ENCODE measurements at places on chromosomes 5 and 9.

- no peak for DNase-seq
These were observed 559.2 kb downstream of the PSAT1 start for GRCh38 chr9:78856144-78856543.

DNA sequence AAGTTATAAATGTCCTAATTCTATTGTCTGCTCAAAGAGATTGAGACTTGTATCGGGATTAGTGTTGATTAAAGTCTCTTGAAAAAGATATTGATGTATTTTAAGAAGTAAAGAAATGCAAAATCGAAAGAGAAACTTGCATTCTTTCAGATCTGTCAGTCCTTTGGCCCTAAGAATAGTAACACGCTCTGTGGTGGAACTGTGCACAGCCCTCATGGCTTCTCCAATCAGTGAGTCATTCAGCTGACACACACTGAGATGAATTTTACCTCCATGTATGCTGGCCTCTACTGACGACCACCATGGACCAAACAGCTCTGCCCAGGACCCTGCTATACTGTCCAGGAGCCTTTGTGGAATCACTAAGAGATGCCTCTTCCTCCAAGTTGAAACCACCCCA is 232.4 kb downstream of the ESM1 start:
- DNase-seq: no peak

DNA sequence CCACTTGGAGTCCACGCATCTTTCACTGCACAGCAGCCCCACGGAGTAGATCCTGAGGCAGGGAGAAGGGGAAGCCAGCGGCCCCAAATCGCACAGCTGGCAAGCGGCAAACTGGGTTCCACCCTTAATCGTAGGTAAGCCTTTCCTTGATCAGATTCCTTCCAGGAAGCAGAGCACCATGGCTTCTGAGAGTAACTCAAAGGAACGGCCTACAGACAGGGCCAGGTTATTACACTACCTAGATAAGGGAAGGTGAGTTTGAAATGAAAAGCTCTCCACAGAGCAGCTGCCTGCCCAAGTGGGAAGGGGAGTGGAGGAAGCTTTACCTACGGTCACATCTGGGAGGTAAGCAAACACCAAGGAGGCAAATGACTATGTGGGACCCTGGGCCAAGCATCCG is 7.9 kb downstream of the DAP start:
- no peak for DNase-seq

GRCh38 chr5:172403817-172404216 is 50.5 kb downstream of the SH3PXD2B start:
- no peak for DNase-seq

DNA sequence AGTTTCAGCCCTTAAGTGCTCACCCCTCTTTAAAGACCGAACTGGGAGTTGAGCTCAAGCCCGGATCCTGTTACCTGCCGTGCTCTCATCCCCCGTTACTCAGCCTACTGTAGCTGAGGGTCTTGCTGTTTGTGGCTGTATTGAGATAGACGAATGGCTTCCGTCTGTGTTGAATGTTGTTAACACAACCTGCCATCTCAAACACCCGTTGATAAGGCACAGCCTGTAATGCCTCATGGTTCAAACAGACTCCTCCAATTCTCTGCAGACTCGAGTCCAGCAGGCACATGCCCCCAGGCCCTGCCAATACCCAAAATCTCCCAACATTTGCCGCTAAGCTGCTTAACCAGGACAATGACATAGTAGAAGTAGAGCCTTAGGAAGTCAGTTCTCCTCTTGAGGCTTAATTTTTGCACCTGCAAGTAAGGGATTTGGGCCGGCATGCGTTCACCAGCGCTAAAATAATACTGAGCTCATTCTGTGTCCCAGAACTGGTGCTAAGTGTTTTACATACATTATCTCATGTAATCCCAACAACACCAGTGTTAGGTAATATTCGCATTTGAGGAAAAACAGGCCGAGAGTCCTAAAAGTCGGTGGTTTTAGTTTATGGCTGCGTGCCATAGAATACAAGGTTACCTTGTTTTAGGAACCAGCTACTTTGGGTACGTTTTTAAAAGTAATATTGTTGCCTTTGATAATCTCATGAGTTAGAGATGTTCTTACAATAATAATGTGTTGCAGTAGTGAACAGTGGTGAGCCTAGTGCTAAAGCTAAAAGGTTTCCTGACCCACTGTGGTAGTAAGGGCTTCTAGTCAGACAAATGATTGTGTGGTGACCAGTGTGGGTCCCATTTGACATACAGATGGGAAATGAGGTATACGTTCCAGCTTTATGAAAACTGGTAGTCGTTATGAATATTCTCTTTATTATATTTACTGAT is 1.5 kb upstream of the RFX3 start:
- peak; percentile 25 for DNase-seq

DNA sequence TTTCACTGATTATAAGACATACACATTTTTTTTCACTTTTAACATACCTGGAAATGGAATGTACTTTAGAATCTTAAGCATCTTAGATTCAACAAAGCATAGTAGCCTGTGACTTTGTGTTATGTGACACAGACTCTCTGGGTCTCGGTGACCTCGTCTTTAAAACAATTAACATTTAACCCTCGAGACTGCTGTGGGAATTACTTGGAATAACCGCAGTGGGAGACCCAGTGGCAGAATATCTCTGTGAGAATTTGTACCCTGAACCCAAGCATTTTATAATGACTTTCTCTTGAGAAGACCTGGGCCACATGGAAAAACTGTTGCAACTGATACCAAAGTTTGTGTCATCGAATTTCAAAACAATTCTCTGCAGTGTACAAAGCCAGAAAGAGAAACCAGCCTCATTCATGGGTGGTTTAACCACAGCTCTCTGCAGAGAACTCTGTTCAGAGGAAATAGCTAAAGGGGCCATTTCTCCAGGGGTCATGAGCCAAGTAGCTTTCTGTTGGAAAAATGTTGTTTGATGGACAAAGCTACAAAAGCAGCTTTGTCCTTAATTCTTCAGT is 10.0 kb upstream of the RETREG1 start:
- DNase-seq: no peak

- DNase-seq: no peak
These were observed 143.7 kb upstream of the IRX2 start for GRCh38 chr5:2895196-2895595.

DNA sequence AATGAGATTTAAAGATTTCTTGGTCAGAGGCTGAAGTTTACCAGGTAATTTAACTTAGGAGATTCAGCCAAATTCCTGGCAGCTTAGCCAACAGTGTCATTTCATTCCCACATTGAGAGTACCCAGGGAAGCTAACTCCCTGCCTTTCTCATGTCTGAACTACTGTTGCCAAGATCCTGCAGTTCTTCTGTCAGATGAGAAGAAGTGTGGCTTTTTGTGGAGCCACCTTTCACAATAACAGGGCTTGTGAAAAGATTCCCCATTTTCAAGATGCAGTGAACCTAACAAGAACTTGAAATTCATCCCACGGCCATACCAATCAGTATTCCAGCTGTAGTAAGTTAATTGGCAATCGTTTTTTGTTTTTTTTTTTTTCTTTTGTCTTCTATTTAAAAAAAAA is 176.4 kb downstream of the XRCC4 start:
- DNase-seq: no peak

- no peak for DNase-seq
These were observed 92.6 kb downstream of the GLIS3 start for GRCh38 chr9:4207123-4207875.

DNA sequence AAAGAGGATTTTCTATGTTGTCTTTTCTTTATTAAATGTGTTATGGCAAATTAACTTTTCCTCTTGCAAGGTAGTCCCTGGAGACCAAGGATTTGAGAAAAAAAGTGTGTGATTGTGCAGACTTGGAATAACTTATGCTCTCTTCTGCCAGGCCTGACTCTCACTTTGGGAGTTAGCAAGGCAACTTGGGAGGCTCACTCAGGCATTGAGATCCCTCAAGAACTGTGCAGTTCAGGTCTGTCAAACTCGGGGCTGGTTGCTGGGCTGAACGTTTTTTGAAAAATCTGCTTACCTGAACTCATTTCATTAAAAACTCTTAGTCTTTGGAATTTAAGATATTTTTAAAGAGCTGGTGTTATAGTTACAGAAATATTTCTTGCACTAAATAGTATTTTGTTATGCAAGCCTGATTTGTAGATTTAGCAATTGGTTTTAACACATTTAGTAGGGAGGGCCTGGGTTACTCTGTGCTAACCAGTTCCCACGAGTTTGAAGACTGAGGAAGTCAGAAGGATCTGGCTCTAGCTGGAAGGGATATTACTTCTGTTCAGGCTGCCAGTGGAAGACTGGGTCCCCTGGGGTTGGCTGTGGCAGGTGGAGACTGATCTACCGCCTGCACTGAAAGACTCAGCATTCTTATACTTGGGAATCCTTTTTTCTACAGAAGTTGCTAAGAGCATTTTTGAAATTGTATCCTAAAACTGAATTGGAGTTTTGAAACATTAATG is 150.4 kb upstream of the PCSK5 start:
- DNase-seq: no peak

DNA sequence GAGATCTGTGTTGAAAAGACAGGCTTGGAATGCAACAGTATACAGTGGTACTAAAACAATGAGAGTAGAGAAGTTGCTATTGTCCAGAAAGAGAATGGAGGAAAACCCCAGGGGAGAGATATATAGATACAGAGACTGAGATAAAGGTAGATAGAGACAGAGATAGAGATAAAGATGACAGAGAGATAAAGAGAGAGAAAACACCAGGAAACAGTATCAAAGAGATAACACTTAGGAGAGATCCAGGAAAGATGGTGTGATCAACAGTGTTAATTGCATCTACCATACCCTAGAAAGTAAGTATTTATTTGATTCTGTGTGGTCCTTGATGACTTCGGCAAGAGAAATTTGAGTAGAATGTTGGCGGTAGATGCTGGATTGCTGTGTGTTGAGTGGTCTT is 461.8 kb upstream of the RIOK2 start:
- DNase-seq: no peak

- DNase-seq: no peak
These were observed 195.6 kb downstream of the DEPDC1B start for GRCh38 chr5:60504342-60504741.

- DNase-seq: no peak
These were observed 55.7 kb downstream of the LHFPL2 start for GRCh38 chr5:78592735-78593386.

DNA sequence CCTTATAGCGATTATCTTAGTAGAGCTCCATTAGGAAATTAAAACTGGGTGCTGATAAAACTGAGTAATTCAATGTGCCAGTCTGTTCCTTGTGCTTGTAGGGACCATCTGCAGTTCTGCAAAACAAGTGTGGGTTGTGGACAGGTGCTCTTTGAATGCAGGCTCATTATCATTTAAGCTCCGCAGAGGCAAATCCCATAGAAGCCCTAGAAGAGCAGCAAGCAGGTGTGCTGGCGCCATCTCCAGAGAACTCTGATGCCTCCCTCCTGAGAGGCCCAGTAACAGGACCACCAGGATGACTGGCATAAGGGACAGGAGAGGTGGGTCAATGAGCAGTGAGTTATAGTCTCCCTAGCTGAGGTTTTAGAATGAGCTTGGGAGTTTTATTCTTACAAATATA is 1342.4 kb upstream of the DMAC1 start:
- DNase-seq: no peak

GRCh38 chr5:111367115-111367514 is 142.9 kb downstream of the CAMK4 start:
- DNase-seq: no peak

DNA sequence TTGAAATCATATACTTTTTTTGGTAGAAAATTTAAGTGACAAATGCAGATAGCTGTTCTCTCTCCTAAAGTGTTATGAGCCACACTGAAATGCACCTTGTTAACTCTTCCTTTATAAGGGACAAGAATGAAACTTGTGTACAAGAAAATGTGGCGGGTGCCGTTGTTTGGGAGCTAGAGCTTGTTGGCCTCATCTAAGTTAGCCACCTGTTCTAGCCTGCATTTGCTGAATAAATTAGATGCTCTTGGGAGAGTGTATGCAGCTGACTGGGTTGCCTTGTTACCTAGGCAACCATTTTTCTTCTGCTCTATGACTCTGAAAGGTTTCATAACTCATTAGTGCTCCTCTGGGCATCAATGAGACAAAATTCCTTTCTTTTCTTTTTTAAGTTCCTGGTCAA is 174.3 kb downstream of the TAF11L14 start:
- no peak for DNase-seq

- DNase-seq: no peak
These were observed 430.5 kb upstream of the RORB start for GRCh38 chr9:74066605-74067004.

DNA sequence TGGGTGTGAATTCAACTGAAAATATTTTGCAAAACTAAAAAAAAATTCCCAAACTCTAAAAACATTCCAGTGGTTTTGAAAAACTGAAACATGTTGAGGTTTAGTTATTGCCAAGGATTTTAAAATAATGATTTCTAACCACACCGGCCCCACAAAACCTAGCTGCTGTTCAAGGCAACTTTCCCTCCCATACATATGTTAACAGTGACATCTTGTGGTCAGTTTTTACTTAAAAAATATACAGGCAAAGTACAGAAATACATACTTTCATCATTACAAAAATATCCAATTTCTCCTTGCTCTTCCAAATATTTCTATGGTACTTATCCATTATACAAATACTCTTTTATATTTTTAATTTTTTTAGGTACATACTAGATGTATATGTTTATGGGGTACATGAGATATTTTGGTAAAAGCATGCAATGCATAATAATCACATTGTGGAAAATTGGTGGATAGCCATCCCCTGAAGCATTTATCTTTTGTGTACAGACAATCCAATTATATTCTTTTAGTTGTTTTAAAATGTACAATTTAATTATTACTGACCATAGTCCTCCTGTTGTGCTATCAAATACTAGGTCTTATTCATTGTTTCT is 34.4 kb upstream of the MRPS30 start:
- no peak for DNase-seq

DNA sequence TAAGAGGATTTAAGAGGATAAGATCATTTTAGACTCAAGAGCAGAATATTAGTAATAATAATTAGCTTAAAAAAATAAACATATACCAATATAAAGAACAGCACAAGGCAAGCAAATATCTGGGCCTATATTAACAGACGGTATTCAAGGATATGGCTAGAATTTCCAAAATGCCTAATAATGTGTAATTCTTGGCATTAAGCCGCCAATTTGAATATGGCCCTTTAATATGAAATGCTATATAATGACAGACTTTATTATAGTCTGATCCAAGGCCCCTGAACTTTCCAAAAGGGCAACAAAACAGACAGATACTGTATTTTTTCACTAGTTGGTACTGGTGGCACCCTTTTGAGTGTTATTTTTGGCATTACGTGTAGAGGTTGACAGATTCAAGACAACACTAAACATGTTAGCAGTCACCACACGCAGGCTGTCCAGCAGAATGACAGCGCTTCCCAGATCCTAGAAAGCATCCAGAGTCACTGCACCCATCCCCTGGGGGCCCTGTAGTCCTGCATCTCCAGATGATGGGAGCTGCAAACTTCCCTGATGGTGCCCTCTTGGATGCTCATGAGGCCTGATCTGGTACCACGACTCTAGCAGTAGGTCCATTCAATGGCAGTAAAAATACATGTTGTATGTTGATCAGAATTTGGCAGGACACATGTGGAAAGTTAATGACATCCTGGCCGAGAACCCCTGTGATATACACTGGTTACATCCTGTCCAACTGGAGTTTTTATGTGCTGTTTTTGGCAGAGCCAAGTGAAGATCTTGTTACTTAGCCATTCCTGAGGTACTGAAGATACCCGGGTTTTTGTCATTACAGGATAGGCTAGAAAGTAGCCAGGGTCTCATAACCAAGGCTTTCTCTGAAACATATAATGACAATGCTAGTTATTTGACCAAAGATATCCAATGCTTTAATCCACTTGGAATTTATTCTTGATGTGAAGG is 1.7 kb upstream of the ABL1 start:
- DNase-seq: no peak

GRCh38 chr9:135883410-135884089 is 23.8 kb downstream of the CAMSAP1 start:
- no peak for DNase-seq
